Peyer's patch (tissue), 4 donors: ENCODE measurements at places on chromosomes 1 and 21. TPM values are rescaled to one million over a fixed set of nuclear protein-coding genes. Genes with fewer than 3 reads are reported as not detected.

GRCh38 chr1:24981631-24982005, 51.5 kb upstream of the RUNX3 start:
- no peak overlapping the region for H3K27ac ChIP-seq
- H3K27me3 ChIP-seq: no peaks in the 10 kb centered on the region
- H3K4me1 ChIP-seq: no peaks in the 10 kb centered on the region
- no peak for DNase-seq
- no peaks in the 10 kb centered on the region for H3K36me3 ChIP-seq

GRCh38 chr21:27045281-27045985, 78.5 kb upstream of the ADAMTS5 start:
- H3K4me3 ChIP-seq: no peak overlapping the region
- H3K27me3 ChIP-seq: no peaks in the 10 kb centered on the region
- H3K36me3 ChIP-seq: no peaks in the 10 kb centered on the region
- H3K27ac ChIP-seq: no peak overlapping the region

Gene CENPL
- total RNA-seq: 3.2 TPM

GRCh38 chr1:192126030-192126619, 32.1 kb upstream of the RGS18 start:
- no peaks in the 10 kb centered on the region for H3K36me3 ChIP-seq
- H3K4me3 ChIP-seq: no peak overlapping the region
- no peaks in the 10 kb centered on the region for H3K27me3 ChIP-seq
- H3K27ac ChIP-seq: no peak overlapping the region

GRCh38 chr21:43942201-43942600, 69.9 kb upstream of the TRAPPC10 start:
- H3K4me1 ChIP-seq: peaks cover 5% of the 10 kb centered on the region
- no peak for DNase-seq
- no peak overlapping the region for H3K4me3 ChIP-seq
- no peaks in the 10 kb centered on the region for H3K27me3 ChIP-seq
- H3K36me3 ChIP-seq: peaks cover 24% of the 10 kb centered on the region
- no peak overlapping the region for H3K27ac ChIP-seq

Gene SLC44A5
- 0.80 TPM for total RNA-seq

- H3K27me3 ChIP-seq: no peaks in the 10 kb centered on the region
- no peak within 1 kb of the TSS for H3K27ac ChIP-seq
- no peaks in the 10 kb centered on the region for H3K4me1 ChIP-seq
- H3K4me3 ChIP-seq: no peak within 1 kb of the TSS
- H3K36me3 ChIP-seq: no peaks in the 10 kb centered on the region
- DNase-seq: no peak
Measured at GRCh38 chr1:152413909-152414308, at the start of gene CRNN. TSS of gene CRNN (minus strand) at chr1:152414263. CDS start at chr1:152412233, 2,030 bp downstream.

GRCh38 chr1:167447521-167448136, 70.7 kb downstream of the CD247 start:
- no peak overlapping the region for H3K4me3 ChIP-seq
- H3K27ac ChIP-seq: peak overlapping the region; percentile 56
- H3K36me3 ChIP-seq: no peaks in the 10 kb centered on the region
- no peaks in the 10 kb centered on the region for H3K27me3 ChIP-seq
- DNase-seq: peak; percentile 80

- no peaks in the 10 kb centered on the region for H3K36me3 ChIP-seq
- no peak for DNase-seq
- no peak overlapping the region for H3K27ac ChIP-seq
Measured at GRCh38 chr1:246532519-246532918, 25.4 kb upstream of the SMYD3 start.

DNA sequence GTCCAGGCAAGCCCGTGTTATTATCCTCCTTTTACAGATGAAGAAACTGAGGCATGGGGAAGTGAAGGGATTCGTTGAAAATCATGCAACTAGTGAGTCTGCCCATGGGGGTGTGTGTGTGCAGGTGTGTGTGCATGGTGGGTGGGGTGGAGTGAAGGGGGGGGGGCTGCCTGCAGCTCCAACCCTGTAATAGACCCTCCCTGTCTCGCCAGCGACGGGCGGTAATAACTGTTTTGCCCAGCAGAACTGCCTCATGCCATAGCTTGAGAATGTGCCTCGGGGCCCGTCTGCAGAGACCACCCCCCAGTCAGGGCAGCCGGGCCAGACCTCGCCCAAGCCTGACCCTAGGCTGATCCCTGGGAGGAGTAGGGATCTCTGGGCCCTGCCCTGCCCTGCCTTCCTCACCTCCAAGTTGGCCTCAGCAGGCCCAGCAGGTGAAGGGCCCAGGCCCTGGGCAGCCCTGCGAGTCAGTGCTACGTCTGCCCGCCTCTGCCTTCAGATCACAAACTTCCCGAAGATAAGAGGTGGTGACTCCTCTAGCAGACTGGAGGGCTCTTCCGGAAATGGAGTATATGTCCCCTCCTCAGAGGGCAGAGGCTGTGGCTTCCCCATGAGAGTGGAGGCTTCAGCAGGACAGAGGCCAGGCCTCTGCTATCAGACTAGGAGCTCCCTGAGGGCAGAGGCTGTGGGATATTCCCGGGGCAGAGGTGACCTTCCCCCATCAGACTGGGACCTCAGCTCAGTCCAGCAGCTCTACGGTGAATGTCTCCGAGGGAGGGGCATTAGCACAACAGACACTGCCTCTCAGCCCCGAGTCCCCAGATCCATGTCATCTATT, 15.7 kb upstream of the EPHA2 start:
- peak overlapping the region; percentile 89 for H3K27ac ChIP-seq
- no peaks in the 10 kb centered on the region for H3K27me3 ChIP-seq
- DNase-seq: no peak
- H3K4me3 ChIP-seq: no peak overlapping the region

GRCh38 chr1:43349594-43350306, 9.0 kb upstream of the CDC20 start:
- H3K4me1 ChIP-seq: no peaks in the 10 kb centered on the region
- H3K36me3 ChIP-seq: no peaks in the 10 kb centered on the region
- no peak for DNase-seq
- peak overlapping the region; percentile 91 for H3K27ac ChIP-seq

DNA sequence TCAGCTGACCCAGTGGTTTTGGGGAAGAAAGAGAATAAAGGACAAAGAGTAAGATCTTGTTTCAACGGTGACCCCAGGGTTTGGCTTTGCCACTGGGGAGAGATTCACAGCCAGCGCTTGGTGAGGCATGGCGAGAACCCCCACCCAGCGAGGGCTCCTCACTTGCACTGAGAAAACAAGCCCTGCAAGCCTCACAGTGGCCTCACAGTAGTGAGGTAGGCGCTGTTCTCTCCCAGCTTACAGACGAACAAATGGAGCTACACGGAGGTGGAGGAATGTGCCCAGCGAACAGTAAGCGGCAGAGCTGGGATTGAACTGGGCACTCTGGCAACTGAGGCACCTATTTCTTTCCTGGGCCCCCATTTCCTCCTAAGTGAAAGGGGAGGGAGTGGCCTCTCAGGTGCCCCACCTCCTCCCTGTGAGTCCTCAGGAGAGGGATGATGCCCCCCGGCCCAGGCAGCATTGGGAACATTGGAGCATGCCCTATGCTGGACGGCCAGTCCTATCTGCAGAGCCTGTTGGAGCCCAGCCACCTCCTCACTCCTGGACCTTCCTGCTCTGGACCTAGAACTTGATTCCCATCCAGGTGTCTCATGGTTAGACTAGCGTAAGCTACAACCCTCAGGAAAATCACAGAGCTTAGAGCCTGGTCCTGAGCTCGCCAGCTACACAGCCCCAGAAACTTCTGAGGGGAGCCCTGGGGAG, 73.4 kb upstream of the EDN2 start:
- H3K4me3 ChIP-seq: no peak overlapping the region
- no peaks in the 10 kb centered on the region for H3K4me1 ChIP-seq
- no peak for DNase-seq
- H3K27me3 ChIP-seq: no peaks in the 10 kb centered on the region
- no peaks in the 10 kb centered on the region for H3K36me3 ChIP-seq

DNA sequence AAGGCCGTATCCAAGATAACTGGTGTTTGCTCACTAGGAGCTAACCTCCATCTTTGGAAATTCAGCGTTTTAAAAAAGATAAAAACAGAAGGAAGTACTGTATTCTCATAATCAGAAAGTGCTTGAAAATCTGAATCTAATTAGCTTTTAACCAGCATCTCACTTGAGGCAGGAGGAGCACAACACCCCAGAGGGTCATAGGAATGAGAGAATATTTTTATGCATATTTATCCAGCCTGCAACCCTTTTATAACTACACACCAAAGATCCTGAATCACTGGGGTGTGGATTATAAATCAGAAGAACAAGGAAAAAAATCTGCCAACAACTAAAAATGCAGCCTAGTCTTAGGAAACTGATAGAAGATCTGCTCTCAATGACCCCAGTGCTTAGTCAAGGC, 68.0 kb upstream of the PTCH2 start:
- H3K27ac ChIP-seq: no peak overlapping the region
- H3K4me1 ChIP-seq: no peaks in the 10 kb centered on the region
- H3K36me3 ChIP-seq: peaks cover 4% of the 10 kb centered on the region

DNA sequence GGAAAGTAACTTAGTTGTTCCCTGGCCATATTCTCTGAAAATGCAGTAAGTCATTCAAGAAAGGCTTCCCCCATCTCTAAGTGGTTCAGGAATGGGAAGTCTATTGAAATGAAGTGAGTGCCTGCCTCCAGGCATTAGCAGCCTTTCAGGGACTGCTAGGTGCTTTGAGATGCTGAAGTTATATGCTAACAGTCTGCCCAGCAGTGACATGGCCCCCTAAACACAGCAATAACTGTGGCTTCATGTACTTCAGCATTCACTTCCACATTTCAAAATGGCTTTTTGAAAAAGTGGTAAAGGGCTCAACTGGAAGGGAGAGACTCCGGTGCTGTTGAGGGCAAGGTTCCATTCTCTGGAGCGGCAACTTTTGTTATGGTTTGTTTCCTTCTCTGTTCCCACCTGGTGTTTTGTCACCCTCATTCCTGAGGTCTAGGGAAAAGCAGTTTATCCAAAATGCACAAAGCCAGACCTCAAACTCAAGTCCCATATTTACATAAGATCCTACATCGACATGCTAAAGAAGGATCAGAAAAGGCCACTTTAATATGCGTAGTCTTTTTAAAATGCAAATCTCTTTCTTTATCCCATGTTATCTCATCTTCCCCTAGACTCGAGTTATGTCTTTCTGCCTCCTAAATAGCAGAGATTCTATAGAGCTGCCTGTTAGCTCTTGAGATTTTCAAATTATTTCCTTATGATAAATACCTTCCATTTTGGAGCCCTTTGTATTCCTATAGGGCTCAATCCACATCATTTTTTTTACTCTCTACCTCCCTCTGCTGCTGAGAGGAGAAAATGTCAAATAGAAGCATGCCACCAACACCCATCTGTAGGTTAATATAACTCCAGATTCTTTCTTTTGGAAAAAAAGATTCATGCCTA, 34.2 kb upstream of the LRRC8C start:
- H3K27ac ChIP-seq: no peak overlapping the region
- no peak for DNase-seq
- H3K4me3 ChIP-seq: no peak overlapping the region
- no peaks in the 10 kb centered on the region for H3K27me3 ChIP-seq

Gene TTC22
- 15.7 TPM for total RNA-seq

Gene DCDC2B
- total RNA-seq: not detected

Gene REN
- total RNA-seq: not detected

DNA sequence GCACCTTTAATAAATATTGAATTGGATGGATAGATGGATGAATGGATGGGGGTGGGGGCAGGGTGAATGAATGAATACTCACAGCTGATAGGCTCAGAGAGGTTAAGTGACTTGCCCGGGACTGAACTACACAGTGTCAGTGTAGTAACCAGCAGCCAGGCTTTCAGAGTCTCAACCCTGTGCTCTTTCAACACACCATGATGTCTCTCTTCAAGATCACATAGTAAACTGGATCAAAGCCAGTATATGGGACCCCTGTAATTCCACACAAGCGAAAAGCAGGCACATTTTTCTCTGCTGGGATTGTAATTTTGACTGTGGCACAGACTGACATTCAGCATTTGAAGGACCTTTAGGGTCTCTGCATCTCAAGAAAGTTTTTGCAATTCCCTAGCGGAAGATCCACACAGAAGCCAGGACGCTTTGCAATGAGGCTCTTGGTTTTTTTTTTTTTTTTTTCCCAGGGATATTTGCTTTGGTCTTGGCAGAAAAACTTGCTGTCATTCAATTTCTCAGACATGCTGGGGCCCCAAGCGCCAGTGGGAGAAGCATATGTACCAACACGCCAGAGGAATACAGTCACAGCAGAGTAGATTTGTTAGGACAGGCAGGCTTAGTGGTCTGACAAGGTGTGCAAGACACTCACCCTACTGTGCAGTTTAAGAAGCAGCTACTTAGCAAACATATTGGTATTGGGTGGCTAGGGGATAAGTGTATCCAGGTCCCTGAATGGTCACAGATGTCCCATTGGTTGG, 213.1 kb upstream of the CAMK1G start:
- no peaks in the 10 kb centered on the region for H3K4me1 ChIP-seq
- H3K27ac ChIP-seq: no peak overlapping the region
- no peak for DNase-seq
- no peaks in the 10 kb centered on the region for H3K27me3 ChIP-seq

Gene KIF14
- total RNA-seq: 1.1 TPM

DNA sequence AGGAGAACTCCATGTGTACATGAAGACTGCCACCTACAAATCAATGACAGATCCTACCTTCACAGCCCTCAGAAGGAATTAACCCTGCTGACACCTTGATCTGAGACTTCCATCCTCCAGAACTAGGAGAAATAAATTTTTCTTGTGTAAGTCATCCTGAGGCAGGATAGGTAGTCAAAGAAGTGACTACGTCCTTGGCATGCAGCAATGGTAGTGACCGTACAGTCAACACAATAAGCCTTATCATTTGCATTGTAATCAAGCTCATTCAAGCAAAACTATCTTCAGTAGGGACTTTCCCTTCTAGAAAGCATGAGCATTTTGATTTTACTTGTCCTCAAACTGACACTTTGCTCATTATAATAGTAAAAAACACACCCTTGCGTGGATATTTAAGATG, 64.0 kb upstream of the KCNK1 start:
- H3K27ac ChIP-seq: no peak overlapping the region
- no peaks in the 10 kb centered on the region for H3K27me3 ChIP-seq
- DNase-seq: no peak
- no peak overlapping the region for H3K4me3 ChIP-seq

DNA sequence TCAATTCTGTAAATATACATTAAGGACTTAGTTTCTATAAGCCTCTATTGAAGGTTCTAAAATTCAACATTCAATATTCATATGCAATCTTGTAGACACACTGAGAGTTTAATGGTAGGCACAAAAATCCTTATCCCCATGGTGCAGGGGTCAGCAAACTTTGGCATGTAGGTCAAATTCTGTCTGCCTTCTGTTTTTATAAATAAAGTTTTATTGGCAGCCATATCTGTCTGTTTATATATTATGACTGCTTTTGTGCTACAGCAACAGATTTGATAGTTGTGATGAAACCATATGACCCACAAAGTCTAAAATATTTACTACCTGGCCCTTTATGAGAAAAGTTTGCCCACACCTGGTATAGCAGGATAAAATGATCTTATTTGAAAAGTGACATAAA, 91.2 kb upstream of the PPIH start:
- no peaks in the 10 kb centered on the region for H3K27me3 ChIP-seq
- no peaks in the 10 kb centered on the region for H3K4me1 ChIP-seq
- no peaks in the 10 kb centered on the region for H3K36me3 ChIP-seq
- no peak overlapping the region for H3K4me3 ChIP-seq

GRCh38 chr1:45834689-45835088, 31.3 kb downstream of the MAST2 start:
- no peaks in the 10 kb centered on the region for H3K4me1 ChIP-seq
- no peak overlapping the region for H3K27ac ChIP-seq
- H3K4me3 ChIP-seq: no peak overlapping the region

- no peaks in the 10 kb centered on the region for H3K36me3 ChIP-seq
- no peak for DNase-seq
- H3K4me3 ChIP-seq: no peak overlapping the region
Measured at GRCh38 chr1:84887261-84887934, 5.6 kb downstream of the LPAR3 start.

GRCh38 chr1:23483321-23484252, at the start of gene ASAP3:
TSS of gene ASAP3 (minus strand) at chr1:23484179. CDS start at chr1:23484133, 46 bp downstream.
- peak within 1 kb of the TSS; percentile 89 for H3K4me3 ChIP-seq
- no peaks in the 10 kb centered on the region for H3K36me3 ChIP-seq
- H3K27ac ChIP-seq: peak within 1 kb of the TSS; percentile 77
- peak; percentile 52 for DNase-seq

Gene OR2T12
- total RNA-seq: not detected
